Panc1 (cell line): ENCODE measurements at places on chromosomes 6 and 20. TPM values are rescaled to one million over a fixed set of nuclear protein-coding genes. Genes with fewer than 3 reads are reported as not detected.

GRCh38 chr20:11117808-11118528 is 444.2 kb upstream of the JAG1 start:
- DNase-seq = no peak

DNA sequence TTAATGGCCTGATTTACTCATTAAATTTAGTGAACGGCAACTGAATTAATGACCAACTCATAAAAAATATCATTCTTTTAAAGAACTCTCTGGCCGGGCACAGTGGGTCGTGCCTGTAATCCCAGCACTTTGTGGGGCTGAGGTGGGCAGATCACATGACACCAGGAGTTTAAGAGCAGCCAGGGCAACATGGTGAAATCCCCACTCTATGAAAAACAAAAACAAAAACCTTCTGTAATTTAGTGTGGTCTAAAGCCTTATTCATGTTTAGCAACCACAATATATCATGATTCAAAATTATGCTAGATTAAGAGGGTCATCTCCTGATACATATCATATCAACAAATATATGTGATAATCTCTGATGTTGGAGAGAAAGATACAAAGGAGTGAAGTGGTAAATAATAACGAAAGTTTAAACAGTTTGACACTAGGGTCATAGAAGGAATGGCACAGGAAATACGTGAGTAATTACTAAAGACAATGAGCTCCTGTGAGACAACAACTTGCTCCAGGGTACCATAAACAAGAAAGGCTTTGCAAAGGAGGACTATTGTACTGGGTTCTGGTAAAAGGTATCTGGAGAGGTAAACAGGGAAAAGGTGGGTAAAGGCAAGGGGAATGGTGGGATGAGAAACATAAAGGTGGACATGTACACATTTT is 5.7 kb downstream of the ELOVL4 start:
- no peak for DNase-seq

GRCh38 chr20:44582311-44583025 is at the start of gene PKIG:
Gene PKIG, plus strand, starts transcription at chr20:44582579. Its CDS starts 31,978 bp downstream, at chr20:44614557.
- no peak for DNase-seq

- DNase-seq = no peak
These were observed 214.3 kb upstream of the PLCB4 start for GRCh38 chr20:8854571-8854970.

DNA sequence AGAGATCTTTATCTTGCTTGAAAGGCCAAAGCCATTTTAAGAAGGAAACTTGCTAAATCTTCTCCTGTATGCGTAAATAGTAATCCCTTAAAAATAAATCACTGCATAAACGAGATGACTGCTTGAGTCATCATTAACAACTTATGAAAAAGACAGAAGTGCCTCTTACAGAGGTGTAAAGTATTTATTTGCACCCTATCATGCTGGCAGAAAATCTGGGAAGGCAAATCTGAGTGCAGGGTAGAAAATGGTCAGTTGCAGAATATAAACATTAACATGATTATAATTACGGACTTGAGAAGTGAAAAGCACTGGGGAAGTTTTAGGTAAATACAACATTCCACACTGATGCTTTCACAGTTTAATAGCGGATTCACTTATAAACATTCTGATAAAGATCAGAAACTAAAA is 67.5 kb upstream of the FBXO30 start:
- no peak for DNase-seq

GRCh38 chr6:149212892-149213801 is 104.4 kb upstream of the TAB2 start:
- no peak for DNase-seq

GRCh38 chr6:41504466-41505121 is 41.6 kb upstream of the FOXP4 start:
- no peak for DNase-seq

Gene TFAP2A
- 83.9 TPM for total RNA-seq

Gene PACRG
- total RNA-seq = 0.59 TPM

Gene SPEF1
- total RNA-seq = 0.41 TPM

Gene RFX6
- total RNA-seq = not detected

Gene TREM2
- not detected for total RNA-seq

Gene PI3
- not detected for total RNA-seq
